ENCODE measurements at places on chromosomes 2 and 18.
A peak's percentile ranks its signal among the peaks of the same experiment; 100 is the strongest.

- no peak for DNase-seq
Measured at GRCh38 chr2:106274668-106275067, 80.6 kb upstream of the UXS1 start.

DNA sequence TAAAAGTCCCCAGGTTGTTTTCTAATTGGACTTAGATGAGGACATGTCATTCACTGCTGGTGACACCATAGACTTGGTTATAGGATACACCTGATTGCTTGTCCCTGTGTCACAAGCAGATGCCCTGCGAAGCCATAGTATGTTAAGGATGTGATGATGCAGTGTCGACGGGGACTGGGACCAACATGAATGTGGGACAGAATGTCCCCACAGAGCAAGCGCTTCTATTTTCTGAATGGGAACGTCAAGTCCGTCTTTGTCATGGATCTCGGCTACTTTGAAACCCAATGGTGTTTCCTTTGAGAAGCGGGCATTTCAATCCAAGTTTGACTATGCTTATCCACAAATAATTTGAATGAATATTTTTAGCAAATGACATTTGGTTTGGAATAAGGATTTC lies 2.1 kb downstream of the GCG start:
- no peak for DNase-seq

- DNase-seq, result no peak
Measured at GRCh38 chr2:158179660-158180059, 78.0 kb downstream of the UPP2 start.

- DNase-seq, result no peak
Measured at GRCh38 chr18:36503477-36503876, 206.0 kb downstream of the FHOD3 start.

- no peak for DNase-seq
Measured at GRCh38 chr18:6776188-6776587, 46.7 kb downstream of the ARHGAP28 start.

DNA sequence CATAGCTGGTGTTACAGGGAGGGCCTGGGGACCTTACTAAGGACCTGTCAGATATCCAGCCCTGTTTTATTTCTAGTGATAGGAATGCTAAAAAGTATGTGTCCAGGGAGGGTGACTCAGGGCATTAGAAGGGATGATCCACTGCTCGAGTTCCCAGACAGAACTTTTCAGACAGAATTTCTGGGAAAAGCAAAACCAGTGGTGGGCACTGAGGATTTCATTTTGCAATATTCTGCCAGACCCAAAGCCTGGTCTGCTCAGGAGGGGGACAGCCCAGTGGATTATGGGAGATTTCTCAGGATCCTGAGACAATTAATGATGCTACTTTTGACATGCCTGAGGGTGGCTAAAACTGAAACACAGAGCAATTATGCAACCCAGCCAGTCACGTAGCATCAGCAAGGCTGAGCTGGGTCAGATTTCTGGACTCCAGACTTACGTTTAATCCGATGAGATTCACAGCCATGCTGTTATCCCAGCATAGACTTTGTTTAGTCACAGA lies 4.7 kb upstream of the KCNE4 start:
- no peak for DNase-seq

- DNase-seq, result no peak
Measured at GRCh38 chr2:1856475-1856874, 112.2 kb upstream of the PXDN start.

GRCh38 chr2:195586062-195586714 lies 70.8 kb upstream of the SLC39A10 start:
- DNase-seq, result no peak

DNA sequence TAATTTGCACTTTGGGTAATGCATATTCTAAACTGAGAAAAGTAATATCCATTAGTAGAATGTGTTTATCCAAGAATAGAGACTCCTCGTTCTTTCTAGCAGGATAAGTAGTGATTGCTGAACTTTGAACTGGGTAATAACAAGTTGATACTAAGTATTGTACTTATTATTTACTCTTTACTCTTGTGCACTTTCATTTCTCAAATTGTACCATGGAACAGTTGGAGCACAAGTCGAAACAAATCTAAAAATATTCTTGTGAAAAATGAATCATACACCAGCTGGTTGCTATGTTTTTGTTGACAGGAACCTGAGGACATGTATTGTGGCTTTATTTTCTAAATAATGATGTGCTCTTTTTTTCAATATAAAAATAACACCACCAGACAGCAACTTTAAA lies 111.9 kb downstream of the RGPD3 start:
- DNase-seq, result no peak

GRCh38 chr2:1681323-1682180 lies 62.8 kb downstream of the PXDN start:
- DNase-seq, result no peak

GRCh38 chr2:73981081-73982001 lies 3.4 kb upstream of the TET3 start:
- DNase-seq, result no peak

GRCh38 chr2:162929571-162929970 lies 91.0 kb upstream of the KCNH7 start:
- DNase-seq, result no peak

DNA sequence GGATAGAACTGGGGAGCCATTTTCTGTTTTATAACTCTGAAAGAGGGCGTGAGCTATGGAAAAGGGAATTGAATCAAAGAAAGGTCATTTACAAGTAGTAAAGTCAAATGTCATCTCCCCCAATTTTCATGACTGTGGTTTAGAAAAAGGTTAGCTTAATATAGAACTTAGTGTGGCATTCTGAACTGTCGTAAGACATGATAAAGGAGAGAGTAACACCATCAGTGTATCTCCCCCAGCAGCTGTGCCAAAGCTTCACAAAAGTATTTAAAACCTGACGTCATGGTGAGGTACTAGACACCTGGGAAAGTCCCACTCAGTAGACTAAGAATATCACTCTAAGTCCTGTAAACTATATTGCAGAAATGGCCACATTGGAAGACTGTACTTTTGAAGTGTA lies 5.8 kb upstream of the IKZF2 start:
- no peak for DNase-seq

DNA sequence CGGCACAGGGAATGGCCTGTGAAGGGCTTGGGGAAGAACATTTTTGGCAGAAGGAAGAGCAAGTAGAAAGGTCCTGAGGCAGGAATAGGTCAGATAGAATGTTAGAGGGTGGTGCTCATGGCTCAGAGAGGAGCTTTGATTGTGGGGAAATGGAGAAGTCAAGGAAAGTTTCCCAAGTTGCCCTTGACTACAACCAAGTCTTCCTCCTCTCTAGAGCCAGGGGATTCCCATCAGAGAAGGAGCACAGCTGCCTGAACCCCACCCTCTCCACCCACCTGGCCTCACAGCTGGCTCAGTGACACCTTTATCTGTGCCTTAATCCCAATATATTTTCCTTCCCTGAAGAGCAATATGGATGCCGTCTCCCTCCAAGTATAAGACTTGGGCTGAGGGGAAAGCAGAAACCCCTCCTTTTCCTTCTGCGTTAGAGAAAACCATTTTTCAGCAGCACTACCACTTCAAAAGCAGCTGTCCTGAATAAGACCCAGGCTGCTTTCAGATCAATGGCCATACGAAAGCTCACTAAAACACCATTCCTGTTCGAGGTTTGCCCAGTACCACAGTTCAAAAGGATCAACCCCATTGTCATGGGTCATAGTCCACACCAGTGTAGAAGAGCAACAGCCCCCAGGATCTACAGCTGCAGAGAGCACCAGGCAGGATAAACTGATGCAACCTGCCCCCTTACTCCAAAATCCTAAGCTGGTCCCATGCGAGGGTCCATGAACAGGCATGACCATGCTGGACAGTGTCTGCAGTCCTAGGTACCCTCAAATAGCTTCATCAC lies 199.6 kb downstream of the AFF3 start:
- DNase-seq, result no peak

- DNase-seq, result no peak
Measured at GRCh38 chr2:134440336-134440909, 186.6 kb downstream of the MGAT5 start.

- no peak for DNase-seq
Measured at GRCh38 chr2:3468296-3468988, 50.9 kb downstream of the ADI1 start.

- DNase-seq, result no peak
Measured at GRCh38 chr2:181070119-181070835, 89.9 kb downstream of the UBE2E3 start.

DNA sequence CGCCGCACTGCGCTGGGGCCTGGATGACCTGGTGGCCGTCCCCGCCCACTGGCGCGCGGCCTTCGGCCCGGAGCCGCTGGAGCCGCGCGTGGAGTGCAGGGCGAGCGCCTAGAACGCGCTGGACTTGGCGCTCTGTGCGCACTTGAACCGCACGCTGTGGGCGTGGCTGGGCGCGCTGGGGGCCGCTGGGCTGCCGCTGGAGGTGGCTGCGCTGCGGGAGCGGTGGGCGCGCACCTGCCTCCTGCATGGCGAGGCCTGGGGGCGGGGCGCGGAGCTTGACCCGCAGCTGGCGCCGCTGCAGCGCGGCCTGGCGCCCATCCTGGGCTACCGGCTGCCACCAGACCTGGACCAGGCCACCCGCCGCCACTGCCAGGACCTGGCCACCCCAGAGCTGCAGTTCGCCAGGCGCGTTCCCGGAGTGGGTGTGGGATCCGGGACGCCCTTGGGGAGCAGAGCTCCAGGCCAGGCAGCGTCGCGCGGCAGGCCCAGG lies 9.9 kb downstream of the AQP12B start:
- DNase-seq, result no peak

DNA sequence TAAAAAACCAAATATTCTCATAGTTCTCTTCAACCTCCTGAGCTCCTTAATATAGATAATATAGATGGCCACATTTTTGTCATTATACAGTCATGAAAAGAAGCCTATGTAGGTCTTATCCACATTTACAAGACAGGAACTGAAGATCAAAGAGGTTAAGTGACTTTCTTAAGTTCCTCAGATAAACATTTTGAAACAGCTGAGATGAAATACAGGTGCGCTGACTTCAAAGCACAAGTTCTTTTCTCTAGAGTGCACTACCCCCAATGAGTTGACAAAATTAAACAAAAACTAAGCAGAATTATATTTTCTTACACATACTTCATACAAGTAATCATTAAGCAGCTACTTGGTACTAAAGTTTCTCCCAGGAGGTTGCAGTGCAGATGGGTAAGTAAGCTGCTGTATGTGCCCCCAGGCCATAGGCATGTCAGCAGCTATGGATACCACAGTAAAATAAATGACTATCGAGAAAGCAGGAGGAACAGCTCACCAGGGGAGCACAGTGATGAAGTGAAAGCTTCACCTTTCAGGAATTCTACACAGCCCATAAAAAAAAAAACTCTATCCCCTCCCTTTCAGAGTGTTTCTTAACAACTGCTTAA lies 199.8 kb downstream of the DPP10 start:
- no peak for DNase-seq

DNA sequence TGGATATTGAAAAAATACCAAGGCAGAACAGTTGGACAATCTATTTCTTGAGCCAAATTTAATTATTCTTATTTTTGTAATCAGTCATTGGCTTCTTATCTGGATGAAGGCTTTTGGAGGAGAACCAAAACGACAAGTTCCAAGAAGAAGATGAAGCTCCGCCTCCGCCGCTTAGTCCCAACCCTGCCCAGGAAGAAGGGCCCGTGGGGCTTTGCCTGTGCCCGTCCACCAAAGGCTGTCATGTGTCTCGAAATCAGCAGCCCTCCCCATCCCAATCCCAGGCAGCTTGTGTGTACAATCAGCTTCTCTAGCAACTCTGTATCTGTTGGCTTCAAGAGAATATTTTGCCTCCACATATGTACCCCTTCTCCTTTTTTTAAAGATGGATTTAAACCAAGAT lies 24.6 kb downstream of the PTRHD1 start:
- DNase-seq, result no peak

DNA sequence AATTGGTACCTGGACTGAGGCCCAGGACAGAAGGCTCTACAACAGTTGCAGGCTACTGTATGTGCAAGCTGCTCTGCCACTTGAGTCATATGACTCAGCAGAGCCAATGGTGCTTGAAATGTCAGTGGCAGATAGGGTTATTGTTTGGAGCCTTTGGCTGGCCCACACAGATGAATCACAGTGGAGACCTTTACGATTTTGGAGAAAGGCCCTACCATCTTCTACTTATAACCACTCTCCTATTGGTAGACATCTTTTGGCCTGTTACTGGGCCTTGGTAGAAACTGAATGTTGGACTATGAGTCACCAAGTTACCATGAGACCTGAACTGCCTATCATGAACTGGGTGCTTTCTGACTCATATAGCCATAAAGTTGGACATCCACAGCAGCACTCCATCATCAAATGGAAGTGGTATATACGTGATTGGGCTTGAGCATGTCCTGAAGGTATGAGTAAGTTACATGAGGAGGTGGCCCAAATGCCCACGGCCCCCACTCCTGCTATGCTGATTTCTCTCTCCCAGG lies 88.9 kb upstream of the NRXN1 start:
- no peak for DNase-seq

- no peak for DNase-seq
Measured at GRCh38 chr2:198236338-198236737, 431.9 kb downstream of the PLCL1 start.

DNA sequence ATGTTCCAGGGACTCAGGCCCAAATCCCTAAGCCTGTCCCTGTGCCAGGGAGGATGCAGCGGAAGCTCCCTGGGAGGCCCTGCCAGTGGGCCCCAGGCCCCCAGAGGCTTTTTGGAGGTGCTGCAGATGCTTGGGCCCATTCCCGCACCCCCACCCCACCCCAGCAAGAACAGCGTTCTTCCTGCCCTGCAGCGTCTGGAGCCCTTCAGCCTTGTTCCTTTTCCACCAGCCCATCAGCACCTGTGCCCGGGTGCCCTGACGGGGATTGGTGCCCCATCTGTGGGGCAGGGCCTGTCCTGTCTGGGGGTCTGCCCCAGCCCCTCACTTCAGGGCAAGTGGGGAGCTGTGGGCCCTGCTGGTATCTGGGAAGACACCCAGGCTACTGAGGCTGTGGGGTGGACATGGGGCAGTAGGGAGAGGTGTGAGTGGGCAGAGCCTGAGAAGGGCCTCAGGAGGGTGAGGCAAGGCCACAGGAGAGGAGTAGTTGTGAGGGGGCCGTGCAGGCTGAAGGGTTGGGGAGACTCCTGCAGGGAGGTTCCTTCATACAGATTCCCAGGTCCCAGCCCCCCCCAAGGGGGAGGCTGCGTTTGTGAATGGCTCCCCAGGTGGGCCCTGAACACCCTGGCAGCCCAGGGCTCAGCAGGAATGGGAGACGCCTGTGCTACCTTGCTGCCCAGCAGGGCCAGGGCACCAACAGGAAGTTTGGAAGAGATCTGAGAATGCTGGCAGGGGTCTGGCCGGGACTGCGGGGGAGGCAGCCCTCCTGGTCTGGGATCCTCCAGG lies 2.4 kb downstream of the RNPEPL1 start:
- no peak for DNase-seq

GRCh38 chr2:162221064-162221463 lies 22.2 kb downstream of the FAP start:
- DNase-seq, result peak; percentile 19

DNA sequence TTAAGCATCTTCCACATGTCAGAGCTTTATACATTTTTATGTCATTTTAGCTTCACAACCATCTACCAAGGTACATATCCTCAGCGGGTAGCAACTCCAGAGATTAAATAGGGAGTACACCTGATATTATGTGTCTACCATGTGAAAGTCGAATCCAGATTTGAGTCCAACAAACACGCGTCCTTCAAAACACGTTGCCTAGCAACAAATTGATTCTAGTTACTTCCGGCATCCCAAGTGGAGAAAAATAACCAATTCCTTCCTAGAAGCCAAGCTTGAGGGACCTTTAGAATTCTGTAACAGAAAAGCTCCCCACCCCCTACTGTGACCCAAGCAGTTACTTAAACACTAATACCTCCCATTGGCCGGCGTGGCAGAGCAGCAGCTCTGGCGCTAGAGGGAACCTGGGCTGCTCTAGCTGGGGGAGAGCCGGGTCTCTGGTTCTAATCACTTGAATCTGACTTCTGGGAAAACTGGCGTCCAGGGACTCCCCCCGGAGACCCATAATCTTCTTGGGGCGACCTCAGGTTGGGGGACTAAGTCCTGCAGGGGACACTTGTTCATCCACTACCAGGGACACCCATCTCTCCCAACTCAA lies at the start of gene ERICH2:
ERICH2 (plus strand) TSS at position 371 of the 598 bp plus-strand sequence. CDS start 304 bp downstream, outside the sequence.
- no peak for DNase-seq

Data from LNCaP clone FGC (cell line).